ENCODE measurements at places on chromosomes 7 and 10.

DNA sequence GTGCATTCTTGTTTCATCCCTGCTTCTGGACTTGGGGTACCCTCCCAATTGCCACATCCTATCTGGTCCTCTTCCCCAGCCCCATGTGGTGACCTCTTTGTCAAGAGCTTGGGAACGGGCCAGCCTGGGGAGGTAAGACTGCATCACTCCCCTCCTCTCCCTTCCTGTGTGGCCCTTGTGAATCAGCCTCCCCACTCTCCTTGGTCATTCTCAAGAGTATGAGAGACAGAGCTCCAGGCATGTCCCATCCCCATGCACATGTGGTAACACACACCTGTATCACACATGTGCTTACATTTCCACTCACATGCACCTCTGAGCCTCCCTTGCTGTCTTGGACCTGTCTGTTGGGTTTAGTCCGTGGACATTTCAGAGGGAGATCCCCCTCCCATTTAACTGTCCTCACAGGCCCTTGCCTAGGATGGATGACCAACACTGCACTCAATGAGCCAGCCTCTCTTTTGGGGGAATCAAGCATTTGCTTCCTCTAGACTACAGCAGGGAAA, 2.6 kb downstream of the MRPL43 start:
- DNase-seq, result no peak

DNA sequence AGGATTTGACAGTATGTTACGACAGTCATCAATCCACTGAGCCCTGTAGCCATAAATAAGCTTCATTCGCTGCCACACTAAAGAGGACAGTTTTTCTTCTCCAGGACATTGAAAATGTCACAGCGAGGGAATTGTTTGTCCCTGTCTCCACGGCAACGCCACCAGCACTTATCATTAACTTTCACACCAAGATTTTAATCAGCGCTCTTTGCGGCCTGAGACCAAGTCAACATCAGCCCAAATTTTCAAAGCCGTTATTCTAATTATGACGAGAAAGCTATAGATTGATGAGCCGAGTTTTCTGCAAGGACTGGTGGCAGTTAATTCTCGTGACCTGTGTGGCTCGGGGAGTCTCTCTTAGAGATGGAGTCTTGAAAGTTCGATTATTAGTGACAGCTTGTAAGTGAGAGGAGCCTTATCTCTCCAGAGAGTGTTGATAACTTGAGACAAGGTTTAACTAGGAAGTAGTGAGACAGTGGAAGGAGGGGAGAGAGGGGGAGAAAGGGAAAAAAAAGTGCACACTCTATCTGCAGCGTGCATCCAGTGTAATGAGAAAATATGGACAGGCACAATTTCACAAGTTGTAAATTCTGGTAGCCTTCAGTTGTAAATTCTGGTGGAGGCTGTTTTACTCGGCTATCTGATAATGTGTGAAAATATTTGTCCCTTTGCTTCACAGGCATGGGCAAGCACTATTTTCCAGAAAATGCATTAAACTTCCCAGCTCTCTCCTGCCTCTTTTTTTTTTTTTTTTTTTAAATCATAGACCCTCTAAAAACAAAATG, 473.3 kb downstream of the LRMDA start:
- no peak for DNase-seq

GRCh38 chr10:122310311-122311050, 39.4 kb downstream of the BTBD16 start:
- no peak for DNase-seq

DNA sequence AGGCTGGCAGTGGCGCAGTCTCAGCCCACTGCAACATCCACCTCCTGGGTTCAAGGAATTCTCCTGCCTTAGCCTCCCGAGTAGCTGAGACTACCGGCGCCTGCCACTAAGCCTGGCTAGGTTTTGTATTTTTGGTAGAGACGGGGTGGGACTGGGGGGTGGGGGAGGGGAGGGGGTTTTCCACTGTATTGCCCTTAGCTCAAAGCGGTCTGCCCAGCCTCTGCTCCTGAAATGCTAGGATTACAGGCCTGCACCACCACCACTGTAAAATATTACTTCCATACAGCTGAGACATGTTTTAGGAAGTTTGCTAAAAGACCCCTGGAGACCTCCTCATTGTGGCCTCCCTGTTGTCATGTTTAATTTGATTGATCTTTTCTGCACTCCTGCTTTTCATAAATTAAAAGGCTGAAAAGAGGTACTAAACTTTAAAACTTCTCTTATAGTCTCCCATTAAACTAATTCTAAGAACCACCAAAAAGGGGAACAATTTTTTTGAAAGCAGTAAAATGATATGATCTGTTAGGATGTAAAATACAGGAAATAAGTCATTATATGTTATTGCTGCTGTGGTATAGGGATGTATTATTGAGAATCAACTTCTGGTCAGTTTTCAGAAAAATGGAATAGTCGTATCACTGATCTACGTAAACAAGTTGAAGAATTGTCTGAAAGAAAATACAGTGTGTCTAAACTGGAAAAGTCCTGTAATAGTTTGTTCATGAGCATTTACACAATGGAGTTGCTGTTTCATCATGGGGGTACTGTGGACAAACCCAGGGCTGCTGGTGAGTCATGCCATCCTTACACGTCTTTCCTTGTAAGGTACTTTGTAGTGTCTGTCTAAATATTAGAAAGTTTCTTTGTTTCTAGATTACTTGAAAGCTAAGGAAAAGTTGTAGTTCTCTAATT, 72.9 kb upstream of the TMEM248 start:
- no peak for DNase-seq

DNA sequence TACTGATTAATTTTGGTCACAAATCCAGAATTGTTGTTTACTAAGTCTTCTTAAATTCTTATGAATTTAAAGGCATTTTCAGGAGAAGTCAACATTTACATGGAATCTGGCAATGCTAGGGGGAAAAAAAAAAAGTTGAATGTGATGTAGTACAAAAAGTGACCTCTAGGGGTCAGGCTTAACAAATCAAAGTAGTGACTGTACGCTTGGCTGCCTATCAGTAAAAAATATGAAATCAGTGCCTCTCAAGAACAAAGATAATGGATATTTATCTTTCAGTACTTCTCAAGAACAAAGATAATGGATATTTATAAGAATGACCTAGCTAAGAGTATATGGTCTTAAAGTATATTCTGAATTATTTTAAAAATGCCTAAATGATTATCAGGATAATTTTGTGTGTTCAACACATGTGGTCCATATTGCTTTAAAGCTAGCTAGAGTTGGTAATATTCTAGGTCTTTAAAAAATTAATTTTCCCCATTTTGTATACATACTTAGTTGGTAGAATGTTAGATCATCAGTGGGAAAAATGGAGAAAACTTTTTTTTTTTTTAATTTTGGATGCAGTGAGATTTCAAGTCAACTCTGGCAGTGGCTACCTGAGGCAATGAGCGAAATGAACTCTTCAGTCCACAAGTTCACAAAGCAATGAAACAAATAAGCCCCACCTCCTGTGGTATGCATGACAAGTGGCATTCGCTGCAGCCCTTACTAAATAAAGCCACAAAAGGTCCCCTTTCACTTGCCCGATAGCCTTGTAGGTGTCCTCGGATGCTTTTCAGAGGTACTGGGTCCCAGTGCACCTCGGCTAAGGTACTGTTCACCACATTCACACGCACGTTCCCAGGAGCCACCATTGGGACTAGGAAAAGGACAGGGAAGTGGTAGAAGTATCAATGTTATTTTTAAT, 51.2 kb upstream of the LAMB4 start:
- DNase-seq, result no peak

DNA sequence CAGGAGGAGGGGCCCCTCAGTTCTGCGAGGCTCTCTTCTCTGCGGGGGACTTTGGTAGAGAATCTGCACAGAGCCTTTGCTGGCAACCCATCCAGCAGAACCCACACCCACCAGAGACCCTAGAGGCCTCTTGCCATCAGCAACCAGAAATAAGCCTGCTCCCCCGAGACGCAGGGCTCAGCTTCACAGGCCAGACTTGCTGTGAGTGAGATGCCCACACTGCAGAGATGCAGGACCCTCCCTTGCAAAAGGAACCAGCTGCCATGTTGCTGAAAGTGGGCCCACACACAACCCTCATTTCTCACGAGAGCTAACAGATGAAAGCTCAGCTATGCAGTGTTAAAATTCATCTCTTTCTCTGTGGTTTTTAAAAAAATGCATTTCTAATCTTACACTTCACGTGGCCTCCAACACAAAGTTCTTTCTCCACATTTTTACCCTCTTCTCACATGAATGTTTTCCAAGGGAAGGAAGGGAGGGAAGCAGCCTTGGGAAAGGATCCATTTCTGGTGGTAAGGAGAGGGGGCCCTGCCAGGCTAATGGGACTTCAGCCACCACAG, 171.6 kb downstream of the CCDC3 start:
- DNase-seq, result no peak

Data from cortex of kidney (tissue), 1 donor.